NCI-H1436 (cell line): ENCODE measurements at places on chromosomes 3 and 15.

- no peak for DNase-seq
Observed at GRCh38 chr3:184004476-184004875, 13.2 kb downstream of the ABCC5 start.

- peak; percentile 53 for DNase-seq
Observed at GRCh38 chr3:133384331-133385027, 15.4 kb upstream of the BFSP2 start.

DNA sequence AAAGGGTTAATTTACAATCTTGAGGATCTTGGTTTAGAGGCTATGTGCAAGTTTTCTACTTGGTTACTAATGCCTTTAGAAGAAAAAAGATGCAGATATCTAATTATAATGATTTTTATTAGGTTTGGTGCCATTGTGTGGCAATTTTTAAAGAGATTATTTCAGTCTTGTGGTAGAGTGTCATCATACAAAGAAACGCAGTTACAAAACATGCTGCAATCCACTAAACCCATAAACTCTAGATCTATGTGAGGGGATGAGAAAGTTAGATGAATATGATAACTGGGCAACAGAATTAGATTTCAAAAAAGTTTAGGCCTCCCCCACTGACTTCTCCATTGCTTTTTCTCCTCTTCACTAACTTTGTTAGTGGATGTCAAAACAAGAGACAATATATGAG is 106.0 kb downstream of the ARPP21 start:
- DNase-seq: no peak

DNA sequence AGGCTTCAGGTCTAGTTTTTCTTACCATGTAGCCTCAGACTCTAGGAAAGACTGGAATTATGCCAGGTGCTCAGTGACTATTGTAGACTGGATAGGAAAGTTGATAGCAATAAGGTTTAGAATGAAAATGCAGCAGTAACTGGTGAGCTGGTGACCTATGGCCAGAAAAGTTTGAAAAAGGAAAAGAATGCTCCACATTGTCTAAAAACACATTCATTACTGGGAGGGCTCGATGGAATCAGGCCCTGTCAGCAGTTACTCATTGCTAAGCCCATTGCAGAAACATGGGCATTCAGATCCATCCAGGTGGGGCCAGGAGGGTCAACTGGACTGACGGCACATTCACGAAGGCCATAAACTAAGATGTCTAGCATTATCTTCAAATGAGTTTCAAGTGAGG is 8.7 kb upstream of the MBNL1 start:
- DNase-seq: no peak
